ENCODE measurements at places on chromosomes 16 and 17.

DNA sequence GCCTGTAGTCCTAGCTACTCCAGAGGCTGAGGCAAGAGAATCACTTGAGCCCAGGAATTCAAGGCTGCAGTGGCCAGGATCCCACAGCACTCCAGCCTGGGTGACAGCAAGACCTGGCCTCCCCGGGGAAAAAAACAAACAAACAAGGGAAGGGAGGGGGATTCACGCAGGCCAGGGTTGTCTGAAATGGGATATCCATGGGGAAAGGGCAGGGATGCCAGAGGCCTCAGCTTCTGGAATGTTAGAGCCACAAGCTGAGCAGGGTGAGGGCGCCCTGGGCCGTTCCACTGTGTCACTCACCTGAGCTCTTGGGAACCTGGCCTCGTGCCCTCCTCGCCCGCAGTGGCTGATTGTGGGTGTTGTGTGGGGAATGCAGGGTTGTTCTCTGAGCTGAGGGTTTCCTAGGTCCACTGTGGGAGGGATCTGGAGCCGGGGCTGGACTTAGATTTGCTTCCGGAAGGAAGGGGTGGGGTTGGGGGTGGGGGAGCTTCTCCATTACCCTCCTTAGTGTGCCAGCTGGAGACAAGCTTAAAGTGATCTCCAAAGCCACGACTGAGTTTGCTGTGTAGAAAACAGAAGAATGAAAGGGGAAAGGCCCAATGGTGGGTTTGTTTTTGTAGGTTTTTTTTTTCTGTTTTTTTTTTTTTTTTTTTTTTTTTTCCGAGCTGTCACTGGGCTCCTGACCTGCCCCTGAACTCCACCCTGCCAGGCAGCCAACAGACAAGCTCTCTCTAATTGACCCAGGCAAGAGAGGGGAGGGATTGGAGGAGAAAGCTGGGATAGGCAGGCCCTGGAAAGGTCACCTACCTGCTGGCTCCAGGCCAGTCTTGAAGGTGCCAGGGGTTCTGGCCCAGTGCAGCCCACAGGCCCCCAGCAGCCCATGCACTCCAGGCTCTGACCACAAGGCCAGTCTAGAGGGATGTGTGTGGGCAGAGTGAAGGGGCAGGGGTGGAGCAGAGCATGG is at the start of gene SULT1A1:
TSS of gene SULT1A1 (minus strand) at position 414 of the 964 bp plus-strand sequence. CDS start 1,189 bp downstream, outside the sequence.
- no peak for DNase-seq

- no peak for DNase-seq
Measured at GRCh38 chr17:17849147-17849820, 12.5 kb upstream of the SREBF1 start.

DNA sequence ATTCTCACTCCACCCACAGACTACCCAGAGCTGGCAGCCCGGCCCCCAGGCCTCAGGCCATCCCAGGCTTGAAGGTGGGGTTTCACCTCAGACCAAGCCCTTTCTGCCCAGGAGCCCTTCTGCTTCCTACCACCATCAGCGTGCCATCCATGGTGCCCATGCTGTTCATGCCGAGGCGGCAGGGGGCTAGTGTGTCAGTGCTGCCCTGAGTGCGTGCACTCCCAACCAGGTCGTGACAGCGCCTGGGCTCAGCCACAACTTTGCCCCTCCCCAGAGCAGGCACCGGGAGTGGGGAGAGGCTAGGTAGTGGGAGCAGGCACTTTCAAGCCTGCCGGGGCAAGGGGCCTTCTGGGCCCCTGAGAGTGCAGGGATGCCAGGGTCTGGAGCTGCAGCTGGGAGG is 8.5 kb downstream of the B3GNT9 start:
- no peak for DNase-seq

DNA sequence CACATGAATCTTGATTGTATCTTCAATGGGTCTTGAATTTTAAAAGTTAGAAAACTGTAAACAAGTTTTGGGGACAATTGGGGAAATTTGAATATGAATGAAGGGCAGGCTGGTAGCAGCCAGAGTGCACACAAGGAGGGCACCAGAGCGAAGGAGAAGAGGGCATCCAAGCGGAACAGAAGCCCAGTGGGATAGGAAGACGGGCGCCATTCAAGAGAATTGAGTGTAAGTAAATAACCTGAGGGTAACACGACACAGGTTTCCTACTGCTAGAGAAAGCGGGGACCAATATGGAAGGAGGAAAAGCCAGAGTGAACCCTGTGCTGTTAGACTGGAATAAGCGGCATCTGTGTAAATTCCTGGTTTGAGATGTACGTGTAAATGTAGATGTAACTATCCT is 115.1 kb upstream of the CCL2 start:
- DNase-seq = no peak

GRCh38 chr16:83661656-83662055 is 146.1 kb upstream of the HSBP1 start:
- DNase-seq = no peak

DNA sequence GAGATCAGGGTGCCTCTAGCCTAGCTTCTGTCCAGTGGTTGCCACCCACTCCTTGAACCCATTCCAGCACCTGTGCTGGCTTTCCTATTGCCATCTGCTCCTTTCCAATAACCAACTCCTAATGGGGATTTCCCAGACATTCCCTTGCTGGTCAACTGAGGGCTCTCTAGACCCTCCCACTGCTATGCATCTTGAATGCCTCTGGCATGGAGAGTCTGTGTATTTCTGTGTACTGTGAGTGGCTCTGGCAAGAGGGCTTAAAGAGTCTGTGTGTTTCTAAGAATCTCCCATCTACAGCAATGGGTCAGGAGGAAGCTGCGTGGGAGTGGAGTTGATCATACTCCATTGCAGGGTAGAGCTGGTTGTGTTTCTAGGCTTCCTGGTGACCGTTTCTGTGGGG is 11.0 kb upstream of the EPN3 start:
- no peak for DNase-seq

DNA sequence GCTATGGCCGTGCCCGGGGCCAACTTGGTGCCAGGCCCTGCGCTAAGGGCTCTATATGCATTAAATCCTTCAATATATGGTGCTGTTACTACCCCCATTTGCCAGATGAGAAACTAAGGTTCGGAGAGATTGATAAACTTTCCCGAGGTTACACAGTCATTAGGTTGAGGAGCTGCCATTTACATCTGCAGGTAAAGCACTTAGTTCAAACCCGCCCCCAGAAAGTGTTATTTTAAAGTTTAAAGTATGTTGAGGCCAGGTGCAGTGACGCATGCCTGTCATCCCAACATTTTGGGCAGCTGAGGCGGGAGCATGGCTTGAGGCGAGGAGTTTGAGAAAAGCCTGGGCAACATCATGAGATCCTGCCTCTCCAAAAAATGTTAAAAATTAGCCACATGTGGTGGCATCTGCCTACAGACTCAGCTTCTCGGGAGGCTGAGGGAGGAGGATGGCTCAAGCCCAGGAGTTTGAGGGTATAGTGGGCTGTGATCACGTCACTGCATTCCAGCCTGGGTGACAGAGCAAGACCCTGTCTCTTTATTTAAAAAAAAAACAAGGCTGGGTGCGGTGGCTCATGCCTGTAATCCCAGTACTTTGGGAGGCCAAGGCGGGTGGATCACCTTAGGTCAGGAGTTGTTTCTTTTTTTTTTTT is 264.7 kb downstream of the PARN start:
- no peak for DNase-seq

GRCh38 chr17:55959756-55960155 is 193.5 kb upstream of the ANKFN1 start:
- no peak for DNase-seq

- DNase-seq = no peak
Measured at GRCh38 chr17:21400816-21401593, 24.8 kb downstream of the KCNJ12 start.

- DNase-seq = no peak
Measured at GRCh38 chr17:35051183-35051578, 12.3 kb downstream of the RFFL start.

DNA sequence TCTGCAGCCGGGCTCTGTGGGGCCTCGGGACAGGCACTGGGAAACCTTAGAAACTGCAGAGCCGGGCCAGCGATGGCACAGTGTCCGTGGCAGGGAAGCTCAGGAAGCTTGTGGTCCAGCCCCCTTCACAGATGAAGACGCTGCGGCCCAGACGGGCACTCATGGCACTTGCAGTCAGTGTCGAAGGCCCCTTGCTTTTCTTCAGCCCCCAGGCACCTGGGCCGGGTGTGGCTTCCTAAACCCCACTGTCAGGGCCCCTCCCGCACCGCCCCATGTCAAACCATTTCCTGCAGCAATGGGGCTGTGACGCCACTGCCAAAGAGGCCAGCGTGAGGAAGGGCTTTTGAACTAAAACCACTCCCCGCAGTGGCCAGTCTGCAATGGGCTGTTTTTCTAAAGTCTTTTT is 164.0 kb downstream of the LAT start:
- no peak for DNase-seq

DNA sequence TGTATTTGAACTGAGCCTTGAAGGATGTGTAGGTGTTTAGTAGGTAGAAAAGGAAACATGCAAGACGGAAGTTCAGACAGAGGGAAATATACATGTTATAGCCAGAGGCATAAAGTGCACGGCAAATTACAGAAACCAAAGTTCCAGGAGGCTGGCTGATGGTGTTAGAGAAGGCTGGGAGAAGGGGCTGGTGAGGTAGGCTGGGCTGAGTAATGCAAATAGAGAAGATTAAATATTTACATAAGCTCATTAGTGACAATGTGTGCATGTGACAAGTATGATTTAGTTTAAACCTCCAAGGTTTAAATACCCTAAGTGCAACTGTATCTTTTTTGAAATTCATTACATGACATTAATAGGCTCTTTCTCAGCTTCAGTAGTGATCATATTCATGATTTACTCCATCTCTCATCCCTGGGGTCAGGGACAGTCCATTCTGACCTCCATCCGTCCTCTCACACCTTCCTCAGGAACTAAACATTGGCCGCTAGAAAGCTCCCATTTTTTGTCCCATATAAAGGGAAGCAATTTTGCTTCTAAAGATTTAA is 399.8 kb upstream of the SALL1 start:
- DNase-seq = no peak

GRCh38 chr17:811051-811784 is 29.1 kb downstream of the MRM3 start:
- no peak for DNase-seq

DNA sequence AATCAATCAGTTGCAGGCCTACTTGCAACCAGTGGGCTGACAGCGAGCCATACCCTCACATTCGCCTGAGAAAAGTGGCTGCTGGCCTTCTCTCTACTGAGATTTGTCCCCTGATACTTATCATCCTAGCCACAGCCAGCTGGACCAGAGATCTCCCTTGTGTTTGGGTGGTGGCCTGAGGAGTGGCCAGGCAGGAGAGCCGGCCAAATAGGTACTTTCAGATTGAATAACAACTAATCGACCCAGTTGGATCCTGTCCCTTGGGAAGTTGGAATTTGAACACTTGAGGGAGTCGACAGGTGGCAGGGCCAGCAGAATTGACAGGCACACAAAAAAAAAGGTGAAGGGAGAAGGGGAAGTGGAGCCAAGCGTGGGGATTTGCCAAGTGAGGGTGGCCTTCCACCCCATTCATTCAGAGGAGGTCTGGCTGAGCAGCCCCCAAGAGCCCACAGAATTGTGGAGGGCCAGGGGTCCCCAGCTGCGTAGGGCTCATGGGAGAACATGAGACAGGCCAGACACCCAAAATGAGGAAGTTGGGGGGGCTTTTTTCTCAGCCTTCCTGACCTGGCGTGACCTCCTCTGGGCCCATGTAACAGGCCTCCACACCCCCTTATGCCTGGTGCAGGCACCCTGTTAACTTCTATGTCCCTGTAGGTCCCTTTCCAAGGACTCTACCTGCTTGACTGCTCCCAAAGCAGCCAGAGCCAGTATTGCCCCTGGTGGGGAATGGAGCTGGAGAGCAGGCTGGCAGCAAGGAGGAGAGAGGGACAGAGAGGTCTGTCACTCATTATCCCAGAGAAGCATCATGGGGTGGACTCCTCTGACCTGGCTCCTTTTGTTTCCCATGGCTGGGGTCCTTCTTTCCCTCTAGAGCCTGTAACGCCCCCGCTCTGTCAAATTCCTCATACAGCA is 2.9 kb upstream of the RANGRF start:
- DNase-seq = no peak

- no peak for DNase-seq
Measured at GRCh38 chr16:64823481-64824075, 298.3 kb downstream of the CDH11 start.

GRCh38 chr16:11016993-11017392 is 72.6 kb downstream of the CLEC16A start:
- DNase-seq = no peak

GRCh38 chr17:76581515-76581914 is 4.1 kb downstream of the ST6GALNAC2 start:
- DNase-seq = no peak

- no peak for DNase-seq
Measured at GRCh38 chr17:10089196-10089804, 109.1 kb downstream of the GAS7 start.

DNA sequence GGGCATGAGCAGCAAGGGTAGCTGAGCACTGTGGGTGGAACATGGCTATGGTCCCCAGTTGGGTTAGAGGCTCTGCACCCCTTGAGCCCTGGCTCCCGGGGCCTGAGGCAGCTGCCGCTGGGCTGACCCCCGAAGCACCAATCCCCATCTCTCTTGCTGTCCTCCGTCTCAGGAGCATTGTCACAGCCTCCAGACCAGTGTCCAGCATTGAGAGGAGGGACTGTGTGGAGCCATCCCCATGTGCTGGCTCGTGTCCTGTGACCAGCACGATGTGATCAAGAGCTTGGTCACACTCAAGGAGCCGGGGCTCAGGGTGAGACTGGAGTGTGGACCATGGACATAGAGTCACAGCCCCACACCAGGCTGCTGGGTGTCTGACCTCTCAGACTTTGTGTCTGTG is 2.9 kb downstream of the SMTNL2 start:
- no peak for DNase-seq

DNA sequence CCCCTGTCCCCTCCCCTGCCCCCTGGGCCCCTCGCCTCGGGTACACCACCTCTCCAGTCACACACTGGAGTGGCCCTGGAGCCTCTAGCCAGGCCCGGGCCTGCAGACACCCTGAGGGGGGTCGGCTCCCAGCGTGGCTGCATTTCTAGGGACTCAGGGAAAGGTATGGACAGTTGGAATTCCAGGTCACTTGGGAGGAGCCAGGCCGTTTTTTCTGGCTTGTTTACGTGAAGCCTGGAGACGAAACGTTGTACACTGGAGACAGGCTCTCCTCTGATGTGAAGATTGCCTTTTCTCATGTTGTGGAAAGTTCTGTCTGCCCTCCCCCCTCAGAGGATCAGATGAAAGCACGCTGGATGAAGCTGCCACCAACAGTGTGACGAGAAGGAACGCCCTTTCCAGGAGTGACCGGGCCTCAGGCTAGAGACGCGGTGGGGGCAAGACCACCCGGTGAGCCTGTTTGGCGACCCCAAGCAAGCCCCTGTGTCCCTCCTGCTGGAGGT is 4.0 kb upstream of the PPP1R27 start:
- DNase-seq = no peak

GRCh38 chr17:69802045-69802740 is 272.8 kb upstream of the KCNJ16 start:
- no peak for DNase-seq
